Activated naive CD8-positive, alpha-beta T cell treated with anti-CD3 and anti-CD28 coated beads, Interleukin-2, amount 50 U/mL, for 24 hours (primary cell): ENCODE measurements at places on chromosomes 2 and 18.

- DNase-seq, result peak; percentile 29
Measured at GRCh38 chr2:197516393-197516761, 511 bp downstream of the MOB4 start.

GRCh38 chr2:9335322-9335832, 88.0 kb downstream of the ITGB1BP1 start:
- DNase-seq, result no peak

DNA sequence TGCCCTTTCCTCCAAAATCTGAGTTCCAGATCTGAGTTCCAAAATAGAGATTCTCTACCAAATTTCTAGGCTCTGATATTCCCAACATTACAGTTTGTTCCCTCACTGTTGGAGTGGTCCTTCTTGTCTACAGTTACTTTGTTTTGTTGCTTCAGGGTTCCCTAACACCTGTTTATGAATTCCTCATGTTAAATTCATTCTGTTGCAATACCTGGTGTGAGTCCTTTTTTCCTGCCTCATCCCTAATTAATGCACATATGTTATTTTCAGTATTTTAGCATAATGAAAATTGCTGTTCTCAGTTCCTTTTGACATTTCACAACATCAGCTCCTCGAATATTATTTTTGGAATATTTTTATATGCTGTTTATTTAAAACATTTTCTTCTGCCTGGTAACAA, 16.2 kb downstream of the SERPINB13 start:
- no peak for DNase-seq

- no peak for DNase-seq
Measured at GRCh38 chr2:18820966-18821365, 231.6 kb upstream of the NT5C1B start.

DNA sequence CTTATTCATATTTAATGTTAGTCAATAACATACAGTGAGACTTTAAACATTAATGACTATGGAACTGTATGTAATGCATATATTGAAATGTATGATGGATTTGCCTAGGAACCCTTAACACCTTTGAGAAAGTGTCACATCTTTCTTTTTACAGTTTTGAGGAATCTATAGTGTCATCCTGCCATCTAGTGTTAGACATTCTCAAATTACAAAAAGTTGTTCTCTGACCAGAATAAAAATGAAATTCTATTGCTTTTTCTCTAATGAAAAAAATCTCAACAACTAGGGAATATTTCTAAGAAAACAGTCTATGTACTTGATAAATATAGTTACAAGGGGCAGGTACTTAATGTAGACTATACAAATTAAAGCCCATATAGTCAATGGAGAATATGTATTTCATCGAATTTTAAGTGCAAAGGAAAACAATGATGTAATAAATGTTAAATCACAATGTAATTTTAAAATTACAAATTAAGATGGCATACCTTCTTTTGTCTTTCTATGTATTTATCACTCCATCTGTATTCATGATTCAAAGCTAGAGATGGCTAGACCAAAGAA, 5.1 kb upstream of the CALCRL start:
- DNase-seq, result no peak

DNA sequence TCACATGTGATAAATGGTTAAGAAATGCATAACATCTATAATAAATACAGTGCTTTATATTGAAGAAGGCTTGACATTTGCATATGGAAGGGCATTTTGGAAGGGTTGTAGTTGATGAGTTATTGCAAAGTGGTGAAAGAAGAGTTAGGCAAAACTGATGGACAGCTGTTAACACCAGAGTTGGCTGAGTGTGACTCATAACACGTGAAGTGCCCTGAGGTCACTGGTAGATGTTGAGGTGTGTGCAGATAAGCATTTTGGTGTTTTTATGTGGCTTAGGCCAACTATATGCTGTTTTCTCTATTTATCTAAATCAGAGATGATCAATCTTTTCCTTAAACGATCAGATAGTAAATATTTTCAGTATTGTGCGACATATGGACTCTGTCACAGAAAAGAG, 154.3 kb upstream of the KCNH7 start:
- DNase-seq, result no peak
